ENCODE measurements at places on chromosomes 12 and 14.
A peak's percentile ranks its signal among the peaks of the same experiment; 100 is the strongest.

DNA sequence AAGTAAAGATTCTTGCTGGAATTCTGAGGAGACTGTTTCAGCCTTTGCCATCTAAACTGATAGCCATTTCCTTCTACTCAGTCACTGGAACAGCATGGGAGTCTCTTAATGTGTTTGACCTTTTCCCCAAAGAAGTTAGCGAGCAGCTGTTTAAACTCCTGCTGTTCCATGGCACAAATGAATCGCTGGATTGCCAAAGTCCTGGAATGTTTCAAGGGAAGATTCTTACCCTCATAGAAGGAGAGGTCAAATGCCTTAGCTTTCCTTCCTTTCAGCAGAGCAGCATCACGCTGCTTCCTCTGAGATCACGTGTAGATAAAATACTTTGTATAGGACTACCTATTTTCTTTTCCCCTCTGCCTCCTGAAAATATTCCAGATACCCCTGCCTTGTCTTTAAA, 10.5 kb upstream of the NR2C1 start:
- DNase-seq: no peak

GRCh38 chr12:116609319-116610114, 50.3 kb downstream of the MAP1LC3B2 start:
- DNase-seq: no peak

DNA sequence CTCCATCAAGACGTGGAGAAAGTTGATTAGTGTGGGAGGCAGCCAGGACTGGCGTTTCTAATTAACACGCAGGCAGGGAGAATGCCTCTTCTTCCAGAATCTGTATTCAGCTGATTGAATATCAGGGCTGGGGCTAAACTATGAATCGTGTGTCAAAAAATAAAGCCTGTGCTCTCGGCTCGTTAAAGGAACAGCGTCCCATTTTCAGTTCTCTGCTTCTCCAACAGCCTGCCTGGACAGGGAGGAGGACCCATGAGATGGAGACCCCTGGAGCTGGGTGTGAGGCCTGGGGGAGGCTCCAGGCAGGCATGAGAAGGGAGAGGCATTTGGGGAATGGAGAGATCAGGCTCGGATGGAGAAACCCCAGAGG, 28.6 kb upstream of the LHX5 start:
- no peak for DNase-seq

- DNase-seq: no peak
Observed at GRCh38 chr14:41986083-41986645, 379.5 kb downstream of the LRFN5 start.

DNA sequence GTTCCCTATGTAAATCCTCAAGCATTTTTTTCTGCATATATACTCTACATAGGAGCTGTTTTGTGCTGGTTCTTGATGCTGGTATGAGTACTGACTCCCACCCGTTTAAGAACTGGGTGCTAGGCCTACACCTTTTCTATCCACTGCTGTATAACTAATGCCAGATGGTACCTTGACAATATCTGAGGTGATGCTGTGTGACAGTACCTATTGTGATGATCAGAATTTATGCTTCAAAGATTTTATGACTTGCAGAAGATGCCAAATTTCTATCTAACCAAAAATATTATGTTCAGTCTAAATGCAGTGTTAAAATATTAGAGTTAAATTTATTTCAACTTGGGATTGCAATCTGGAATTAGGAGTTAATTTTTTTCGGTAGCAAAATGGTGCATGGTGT, 272.3 kb upstream of the NOVA1 start:
- DNase-seq: no peak

DNA sequence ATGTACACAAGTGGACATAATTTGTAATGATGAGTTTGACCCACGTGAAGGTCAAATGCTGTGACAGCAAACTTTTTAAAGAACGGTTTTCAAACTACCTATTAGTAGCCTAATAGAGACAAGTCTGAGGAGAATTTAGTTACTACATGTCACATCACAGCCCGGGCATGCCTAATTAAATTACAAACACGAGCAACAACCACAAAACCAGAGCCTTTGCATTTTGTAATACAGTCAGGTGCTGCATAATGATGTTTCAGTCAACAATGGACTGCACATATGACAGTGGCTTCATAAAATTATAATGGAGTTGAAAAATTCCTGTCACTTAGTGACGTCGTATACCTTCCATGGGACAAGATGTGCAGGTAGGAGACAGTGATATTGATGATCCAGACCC, 274.5 kb downstream of the DACT1 start:
- DNase-seq: no peak

DNA sequence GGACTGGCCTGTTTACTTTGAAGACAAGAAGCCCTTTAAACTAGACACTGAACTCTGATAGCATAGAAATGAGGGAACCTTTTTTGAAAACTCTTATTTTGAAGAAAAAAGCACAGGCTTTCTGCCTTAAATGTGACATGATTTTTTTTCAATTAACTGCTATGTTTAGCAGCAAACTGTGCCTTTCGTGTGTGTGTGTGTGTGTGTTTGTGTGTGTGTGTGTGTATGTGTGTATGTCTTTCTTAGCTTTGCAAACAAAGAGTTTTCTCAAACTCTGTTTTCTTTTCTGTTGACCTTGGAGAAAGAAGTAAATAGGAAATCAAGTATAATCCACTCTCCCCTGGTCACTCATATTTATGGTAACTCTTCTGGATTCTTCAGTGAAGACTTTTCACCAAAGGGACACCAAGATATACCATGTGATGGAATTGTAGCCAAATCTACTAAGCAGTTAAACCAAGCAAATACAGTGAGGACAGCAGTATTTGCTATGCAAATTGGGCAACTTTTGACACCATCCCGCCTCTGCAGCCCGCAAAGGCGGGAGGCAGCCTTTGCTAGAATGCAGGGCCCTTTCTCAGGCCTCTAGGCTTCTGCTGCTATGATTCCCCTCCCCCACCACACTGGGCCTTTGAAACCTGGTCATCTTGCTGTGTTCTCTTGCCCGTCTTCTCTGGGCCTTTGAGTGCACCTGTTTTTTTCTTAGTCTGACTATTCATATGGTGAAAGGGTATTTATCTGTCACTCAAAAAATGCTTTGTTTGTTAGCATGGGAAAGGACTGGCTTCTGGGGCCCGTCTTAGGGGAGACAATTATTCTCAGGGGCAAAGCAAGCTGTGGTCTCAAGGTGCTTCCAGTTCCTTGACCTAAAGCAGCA, 107.9 kb downstream of the MYRFL start:
- DNase-seq: no peak

GRCh38 chr12:20808521-20808920, 2.0 kb upstream of the SLCO1B3 start:
- no peak for DNase-seq

DNA sequence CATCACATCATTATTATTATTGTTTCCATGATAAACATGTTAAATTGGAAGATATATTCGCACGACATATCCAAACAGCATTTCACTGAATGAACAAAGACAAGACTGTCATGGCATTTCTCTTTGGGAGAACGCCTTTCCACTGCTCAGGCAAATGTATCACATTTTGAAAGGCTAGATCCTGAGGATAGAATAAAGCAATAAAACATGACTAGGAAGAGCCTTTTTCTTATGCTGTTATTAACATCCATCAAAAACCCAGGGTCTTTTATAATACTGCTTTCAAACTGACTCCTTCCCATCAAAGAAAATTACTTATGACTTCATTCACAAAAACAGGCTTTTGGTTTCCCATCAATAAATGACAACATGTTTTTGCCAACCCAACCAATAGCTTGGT, 630.9 kb downstream of the TMTC2 start:
- DNase-seq: no peak

DNA sequence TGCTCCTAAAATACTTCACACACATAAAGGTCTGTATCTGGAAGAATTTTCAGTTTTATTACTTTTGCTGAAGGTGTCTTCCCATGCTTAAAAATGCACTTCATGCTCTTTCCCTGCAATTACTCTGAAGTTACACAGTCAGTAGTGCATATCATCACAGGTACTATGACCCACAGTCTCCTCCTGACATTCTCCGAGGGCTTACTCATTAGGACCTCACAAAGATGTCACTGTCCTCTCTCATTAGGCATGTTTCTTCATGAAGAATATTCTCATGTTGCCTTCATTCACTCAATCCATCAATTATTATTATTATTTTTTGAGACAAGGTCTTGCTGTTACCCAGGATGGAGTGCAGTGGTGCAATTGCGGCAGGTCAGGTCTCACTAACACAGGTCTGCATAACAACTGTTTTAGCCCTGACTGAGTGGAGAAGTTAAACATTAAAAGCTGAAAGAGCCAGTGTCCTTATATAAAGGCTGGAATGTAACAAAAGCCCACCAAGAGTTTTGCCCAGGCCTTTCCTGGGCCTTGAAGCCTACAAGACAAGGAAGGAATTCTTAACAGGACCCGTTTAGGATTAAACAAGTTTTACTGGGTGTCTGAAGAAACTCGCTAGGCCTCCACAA, 119.5 kb upstream of the WSCD2 start:
- no peak for DNase-seq

DNA sequence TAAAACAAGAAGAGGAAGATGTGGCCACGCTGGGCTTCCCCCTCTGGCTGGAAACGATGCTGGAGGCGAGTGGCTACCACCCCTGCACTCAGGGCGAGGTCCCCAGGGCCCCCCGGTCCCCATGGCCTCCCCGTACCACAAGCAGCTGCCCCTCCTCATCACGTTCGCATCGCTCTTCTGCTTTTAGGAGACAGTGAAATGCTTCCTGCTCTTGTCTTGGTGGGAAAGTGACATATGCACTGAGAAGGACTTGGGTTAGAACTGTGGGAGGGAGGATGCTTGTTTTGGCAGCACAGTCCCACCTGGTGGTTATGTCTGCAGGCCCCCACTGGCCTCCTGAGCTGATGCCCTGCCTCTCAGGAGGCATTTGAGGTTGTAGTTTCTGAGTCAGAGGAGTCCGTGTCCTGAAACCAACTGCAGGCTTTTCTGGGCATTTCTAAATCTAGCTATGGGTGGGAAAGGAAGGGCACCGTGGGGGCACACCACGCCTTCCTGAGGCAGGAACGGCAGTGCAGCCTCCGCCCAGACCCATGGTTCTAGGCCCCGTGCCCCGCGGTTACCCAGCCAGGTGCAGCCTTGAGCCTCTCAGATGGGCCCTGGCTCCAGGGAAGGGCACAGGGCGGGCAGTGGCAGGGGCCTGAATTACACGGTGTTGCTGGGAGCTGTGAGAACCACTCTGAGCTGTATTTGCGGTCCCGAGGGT, 139.3 kb downstream of the ADGRD1 start:
- peak; percentile 2 for DNase-seq

DNA sequence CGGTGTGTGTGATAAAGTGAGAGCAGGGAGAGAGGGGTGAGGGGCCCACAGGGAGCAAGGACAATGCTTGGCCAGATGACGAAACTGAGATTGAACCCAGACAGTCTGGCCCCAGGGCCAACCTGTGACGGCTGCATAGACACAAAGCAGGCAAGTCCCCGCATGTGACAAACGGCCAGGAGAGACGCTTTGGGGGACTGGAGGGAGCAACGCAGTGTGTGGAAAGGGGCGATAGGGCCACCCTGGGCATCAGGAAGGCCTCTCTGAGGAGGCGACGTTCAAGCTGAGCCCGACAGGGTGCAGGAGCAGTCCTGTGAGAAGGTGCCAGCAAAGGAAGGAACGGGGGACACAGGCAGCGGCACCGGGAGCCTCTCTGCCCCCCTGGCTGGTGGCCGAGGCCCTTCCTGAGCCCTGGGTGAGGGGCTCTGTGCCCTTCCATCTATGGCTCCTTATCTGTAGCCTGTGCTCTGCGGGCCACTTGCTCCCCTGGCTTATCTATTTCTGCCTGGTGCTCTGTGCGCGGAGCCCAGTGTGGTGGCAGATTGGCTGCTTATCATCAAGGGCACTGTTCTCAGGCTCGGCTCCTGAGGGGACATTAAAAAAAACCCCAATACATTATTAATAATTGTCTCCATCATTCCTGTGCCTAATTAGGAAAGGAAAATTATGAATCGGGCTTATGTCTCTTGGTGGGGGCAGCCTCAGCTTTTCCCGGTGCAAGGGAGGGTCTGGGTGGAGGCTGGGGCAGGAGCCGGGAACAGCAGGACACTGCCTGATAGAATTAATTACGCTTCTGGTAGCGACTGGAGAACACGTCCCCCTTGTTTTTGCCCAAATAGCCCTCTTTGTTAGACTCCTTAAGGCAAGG, 39.8 kb downstream of the PRIMA1 start:
- DNase-seq: no peak

DNA sequence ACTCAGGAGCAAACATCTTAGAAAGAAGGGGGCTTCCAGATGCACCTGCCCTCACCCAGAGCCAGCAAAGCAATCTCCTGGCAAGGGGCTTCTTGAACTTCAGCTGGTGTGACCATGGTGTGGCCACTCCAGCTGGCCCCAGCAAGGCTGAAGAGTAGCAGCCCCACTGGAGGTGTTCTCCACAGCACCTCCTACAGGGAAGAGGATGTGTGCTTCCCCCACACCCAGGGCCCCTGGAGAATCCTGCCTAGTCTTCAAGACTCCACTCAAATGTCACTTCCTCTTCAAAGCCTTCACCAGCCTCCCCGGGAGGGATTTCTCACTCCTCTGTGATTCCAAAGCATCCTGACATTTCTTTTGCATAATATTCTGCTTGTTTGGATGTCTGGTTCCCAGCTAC, 8.5 kb downstream of the RAB15 start:
- no peak for DNase-seq

DNA sequence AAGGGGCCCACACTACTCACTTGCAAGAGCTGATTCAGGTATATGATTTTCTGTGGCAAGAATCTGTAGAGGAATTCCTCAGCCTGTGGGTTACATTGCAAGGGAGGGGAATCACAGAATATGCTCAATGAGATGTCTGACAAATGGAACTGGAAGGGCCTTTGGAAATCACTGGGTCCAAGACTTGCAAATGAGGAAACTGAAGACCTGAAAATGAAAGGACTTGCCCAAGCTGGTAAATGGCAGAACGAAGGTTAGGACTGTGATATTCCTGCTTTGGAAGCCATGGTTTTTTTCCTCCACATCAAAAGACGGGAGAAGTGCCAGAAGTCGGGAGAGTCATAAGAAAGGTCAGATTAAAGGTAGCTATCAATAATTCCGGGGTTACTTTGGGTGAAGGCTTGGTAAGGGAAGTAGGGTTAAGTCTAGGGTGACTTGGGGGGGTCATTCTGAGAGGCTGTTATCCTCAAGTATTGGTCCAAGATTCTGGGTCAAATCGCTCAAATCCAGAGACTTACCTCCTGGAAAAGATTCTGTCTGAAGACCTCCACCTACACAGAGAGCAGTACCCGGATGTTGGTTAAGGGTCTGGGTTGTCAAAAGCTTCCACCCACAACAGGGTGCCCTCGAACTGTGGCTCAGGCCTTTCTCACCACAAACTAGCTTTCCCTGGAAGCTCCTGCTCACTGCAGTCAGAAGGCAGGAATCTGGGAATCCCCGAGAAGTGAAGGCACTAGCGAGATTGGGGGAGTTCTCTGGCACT, 539 bp downstream of the PSME2 start:
- no peak for DNase-seq
